ENCODE measurements at places on chromosomes 6 and 20. TPM values are rescaled to one million over a fixed set of nuclear protein-coding genes. Genes with fewer than 3 reads are reported as not detected.

The TBX18 gene
- polyA plus RNA-seq: not detected

The KCNB1 gene
- 0.09 TPM for polyA plus RNA-seq

DNA sequence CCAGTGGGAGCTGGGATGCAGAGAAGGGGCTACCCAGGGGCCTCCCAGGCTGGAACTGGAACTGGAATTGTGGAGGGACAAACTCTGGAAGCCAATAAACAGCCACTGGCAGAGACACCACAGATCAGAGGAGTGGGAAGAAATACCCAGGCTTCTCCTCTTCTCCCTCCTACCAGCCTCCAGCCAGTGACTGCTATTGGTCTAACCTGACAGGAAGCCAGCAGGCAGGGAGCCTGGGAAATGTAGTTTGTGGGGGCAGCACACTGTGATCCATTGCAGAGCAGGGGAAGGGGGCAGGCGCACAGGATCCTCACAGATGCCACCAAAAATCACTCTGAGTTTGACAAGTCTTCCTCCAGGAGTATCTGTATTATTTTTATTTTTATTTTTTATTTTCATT is 12.1 kb upstream of the MLN start:
- H3K4me1 ChIP-seq: peaks cover 3% of the 10 kb centered on the region
- no peaks in the 10 kb centered on the region for H3K36me3 ChIP-seq
- H3K27ac ChIP-seq: no peak overlapping the region
- no peak for DNase-seq
- H3K27me3 ChIP-seq: no peaks in the 10 kb centered on the region

- H3K27ac ChIP-seq: no peak overlapping the region
- DNase-seq: no peak
- no peak overlapping the region for H3K4me3 ChIP-seq
- no peaks in the 10 kb centered on the region for H3K36me3 ChIP-seq
Measured at GRCh38 chr6:35238843-35239289, 20.7 kb upstream of the ZNF76 start.

- H3K27ac ChIP-seq: no peak overlapping the region
- DNase-seq: no peak
- no peaks in the 10 kb centered on the region for H3K4me1 ChIP-seq
Measured at GRCh38 chr6:162777091-162777490, 49.3 kb downstream of the PACRG start.

- H3K27me3 ChIP-seq: no peaks in the 10 kb centered on the region
- H3K36me3 ChIP-seq: no peaks in the 10 kb centered on the region
- H3K27ac ChIP-seq: no peak overlapping the region
- DNase-seq: no peak
Measured at GRCh38 chr6:157517601-157518359, 136.8 kb downstream of the ZDHHC14 start.

- H3K36me3 ChIP-seq: peaks cover 32% of the 10 kb centered on the region
- no peak overlapping the region for H3K4me3 ChIP-seq
- no peaks in the 10 kb centered on the region for H3K27me3 ChIP-seq
- H3K27ac ChIP-seq: no peak overlapping the region
- no peak for DNase-seq
Measured at GRCh38 chr20:57378646-57379262, 12.4 kb upstream of the RBM38 start.

- H3K4me1 ChIP-seq: no peaks in the 10 kb centered on the region
- DNase-seq: no peak
- H3K27me3 ChIP-seq: no peaks in the 10 kb centered on the region
- no peaks in the 10 kb centered on the region for H3K36me3 ChIP-seq
- no peak overlapping the region for H3K27ac ChIP-seq
- no peak overlapping the region for H3K4me3 ChIP-seq
Measured at GRCh38 chr6:126198631-126199030, 141.3 kb upstream of the CENPW start.

GRCh38 chr6:138963119-138963518 is 24.9 kb downstream of the REPS1 start:
- no peaks in the 10 kb centered on the region for H3K36me3 ChIP-seq
- no peaks in the 10 kb centered on the region for H3K27me3 ChIP-seq
- no peak overlapping the region for H3K4me3 ChIP-seq

- H3K36me3 ChIP-seq: no peaks in the 10 kb centered on the region
- H3K4me1 ChIP-seq: no peaks in the 10 kb centered on the region
- no peaks in the 10 kb centered on the region for H3K27me3 ChIP-seq
- no peak overlapping the region for H3K27ac ChIP-seq
- H3K4me3 ChIP-seq: no peak overlapping the region
Measured at GRCh38 chr20:13870170-13870748, 85.4 kb downstream of the NDUFAF5 start.

DNA sequence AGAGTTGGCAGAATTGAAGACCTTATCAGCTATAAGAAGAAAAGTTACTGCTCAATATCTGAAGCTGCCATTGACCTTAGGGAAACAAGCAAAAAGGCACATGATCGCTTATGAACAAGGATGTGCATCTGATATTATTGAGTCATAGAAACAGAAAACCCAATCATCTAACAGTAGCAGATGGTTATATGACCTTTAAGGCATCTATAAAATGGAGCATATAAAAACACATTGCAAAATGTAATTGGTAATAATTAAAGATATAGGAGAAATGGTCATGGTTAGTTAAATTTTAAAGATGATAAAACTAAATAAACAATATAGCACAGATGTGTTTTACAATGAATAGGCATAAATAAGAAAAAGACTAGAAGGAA is 260.1 kb upstream of the TAB2 start:
- H3K4me1 ChIP-seq: peaks cover 52% of the 10 kb centered on the region
- no peaks in the 10 kb centered on the region for H3K36me3 ChIP-seq
- H3K27me3 ChIP-seq: no peaks in the 10 kb centered on the region
- H3K27ac ChIP-seq: no peak overlapping the region
- no peak overlapping the region for H3K4me3 ChIP-seq
- no peak for DNase-seq

- DNase-seq: no peak
- no peaks in the 10 kb centered on the region for H3K36me3 ChIP-seq
- H3K4me1 ChIP-seq: no peaks in the 10 kb centered on the region
- H3K27me3 ChIP-seq: no peaks in the 10 kb centered on the region
Measured at GRCh38 chr6:109892451-109893435, 85.4 kb upstream of the GPR6 start.

GRCh38 chr6:136890194-136890839 is 31.8 kb upstream of the SLC35D3 start:
- no peaks in the 10 kb centered on the region for H3K36me3 ChIP-seq
- H3K4me1 ChIP-seq: no peaks in the 10 kb centered on the region
- no peaks in the 10 kb centered on the region for H3K27me3 ChIP-seq
- H3K4me3 ChIP-seq: no peak overlapping the region
- DNase-seq: no peak

DNA sequence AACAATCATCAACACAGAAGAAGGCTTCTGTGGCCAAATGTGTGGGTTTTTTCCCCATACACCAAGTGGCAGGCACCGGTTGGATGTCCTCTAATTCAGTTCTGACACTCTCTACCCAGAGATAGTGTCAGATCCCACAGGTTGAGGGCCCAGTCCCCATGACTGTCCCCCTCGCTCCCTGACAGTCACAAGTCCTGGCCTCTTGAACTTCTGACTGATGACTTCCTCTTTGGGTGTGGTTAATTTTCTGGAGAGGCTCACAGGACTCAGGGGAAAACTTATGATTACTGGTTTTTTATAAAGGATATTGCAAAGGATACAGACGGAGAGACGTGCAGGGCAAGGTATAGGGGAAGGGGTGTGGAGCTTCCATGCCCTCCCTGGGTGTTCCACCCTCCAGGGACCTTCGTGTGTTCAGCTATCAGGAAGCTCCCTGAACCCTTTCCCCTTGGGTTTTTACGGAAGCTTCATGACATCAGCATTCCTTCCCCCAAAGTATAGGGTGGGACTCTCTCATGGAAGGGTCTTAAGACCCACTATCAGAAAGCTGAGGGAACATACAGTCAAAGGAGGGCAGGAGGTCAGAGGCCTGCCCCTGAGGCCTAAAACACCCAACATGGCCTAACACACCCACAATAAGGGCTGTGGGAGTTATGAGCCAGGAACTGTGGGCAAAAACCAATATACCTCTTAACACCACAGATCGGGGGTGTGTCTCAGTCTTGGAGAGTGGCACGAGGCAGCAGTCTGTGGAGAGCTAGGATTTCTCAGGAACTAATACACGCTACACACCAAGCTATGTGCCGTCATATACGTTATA is 33.3 kb downstream of the FARS2 start:
- H3K27me3 ChIP-seq: no peaks in the 10 kb centered on the region
- DNase-seq: no peak
- H3K4me1 ChIP-seq: peaks cover 16% of the 10 kb centered on the region
- no peak overlapping the region for H3K27ac ChIP-seq
- no peak overlapping the region for H3K4me3 ChIP-seq

The IL17A gene
- 0.16 TPM for polyA plus RNA-seq

- no peak overlapping the region for H3K4me3 ChIP-seq
- no peaks in the 10 kb centered on the region for H3K4me1 ChIP-seq
- H3K27ac ChIP-seq: no peak overlapping the region
- H3K27me3 ChIP-seq: no peaks in the 10 kb centered on the region
Measured at GRCh38 chr20:35240083-35240810, 13.8 kb downstream of the MMP24 start.

GRCh38 chr20:14673164-14673563 is 335.8 kb upstream of the FLRT3 start:
- no peak for DNase-seq
- H3K4me1 ChIP-seq: no peaks in the 10 kb centered on the region
- no peaks in the 10 kb centered on the region for H3K27me3 ChIP-seq
- no peak overlapping the region for H3K4me3 ChIP-seq
- no peak overlapping the region for H3K27ac ChIP-seq
- no peaks in the 10 kb centered on the region for H3K36me3 ChIP-seq

The GABRR1 gene
- polyA plus RNA-seq: not detected

GRCh38 chr6:13515912-13516311 is 28.5 kb upstream of the GFOD1 start:
- no peaks in the 10 kb centered on the region for H3K4me1 ChIP-seq
- no peak overlapping the region for H3K27ac ChIP-seq
- H3K4me3 ChIP-seq: no peak overlapping the region
- no peaks in the 10 kb centered on the region for H3K27me3 ChIP-seq
- no peak for DNase-seq

The C6orf132 gene
- polyA plus RNA-seq: not detected

DNA sequence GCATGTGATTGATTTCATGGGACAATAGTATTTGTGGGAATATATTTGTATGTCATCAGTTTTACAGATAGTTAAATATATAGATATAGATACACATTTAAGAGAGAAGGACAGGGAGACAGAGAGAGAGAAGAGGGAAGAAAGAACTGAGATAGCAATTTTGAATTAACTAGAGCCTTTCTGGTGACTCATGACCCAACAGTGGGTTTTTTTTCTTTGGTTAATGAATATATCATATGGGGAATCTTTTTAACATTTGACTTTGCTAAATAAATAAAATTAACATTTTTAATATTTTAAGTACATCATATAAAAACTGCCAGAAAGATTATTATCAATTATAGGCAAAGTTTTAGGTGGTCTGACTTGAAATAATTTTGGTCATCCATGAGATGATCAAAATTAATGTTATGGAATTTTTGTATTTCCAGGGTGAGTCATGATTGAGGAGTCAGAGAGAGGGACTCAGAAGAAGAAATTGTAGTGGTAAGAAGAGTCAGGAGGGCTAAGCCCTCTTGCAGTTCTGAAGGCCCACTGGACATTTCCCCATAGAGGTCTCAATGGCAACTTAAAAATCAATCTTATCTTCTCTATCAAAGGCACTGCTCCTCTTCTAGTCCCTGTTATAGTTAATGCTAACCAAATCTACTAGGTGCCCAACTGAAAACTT is 508.1 kb upstream of the MAP3K7 start:
- H3K27me3 ChIP-seq: no peaks in the 10 kb centered on the region
- no peaks in the 10 kb centered on the region for H3K4me1 ChIP-seq
- H3K36me3 ChIP-seq: no peaks in the 10 kb centered on the region
- H3K4me3 ChIP-seq: no peak overlapping the region
- H3K27ac ChIP-seq: no peak overlapping the region
